ENCODE measurements at places on chromosomes 16 and 17.

GRCh38 chr17:47239967-47240651, 13.5 kb upstream of the ITGB3 start:
- peak; percentile 68 for DNase-seq

DNA sequence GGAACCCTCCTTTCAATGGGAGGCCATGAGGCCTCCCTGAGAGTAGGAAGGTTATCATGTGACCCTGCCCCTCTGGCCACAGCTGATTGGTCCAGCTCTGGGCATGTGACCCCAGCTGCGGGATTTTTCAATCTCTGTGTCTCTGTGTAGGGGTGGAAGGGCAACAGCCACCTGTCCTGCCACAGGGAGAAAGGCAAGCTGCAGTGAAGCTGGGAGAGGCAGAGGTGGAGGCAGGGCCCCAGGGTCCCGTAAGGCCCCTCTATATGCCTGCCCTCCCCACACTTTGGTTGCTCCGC, 10.9 kb downstream of the DNAAF8 start:
- DNase-seq, result no peak

- no peak for DNase-seq
Observed at GRCh38 chr16:69270395-69270794, 40.8 kb upstream of the VPS4A start.

- DNase-seq, result no peak
Observed at GRCh38 chr17:2708585-2709182, 2.9 kb downstream of the CLUH start.

DNA sequence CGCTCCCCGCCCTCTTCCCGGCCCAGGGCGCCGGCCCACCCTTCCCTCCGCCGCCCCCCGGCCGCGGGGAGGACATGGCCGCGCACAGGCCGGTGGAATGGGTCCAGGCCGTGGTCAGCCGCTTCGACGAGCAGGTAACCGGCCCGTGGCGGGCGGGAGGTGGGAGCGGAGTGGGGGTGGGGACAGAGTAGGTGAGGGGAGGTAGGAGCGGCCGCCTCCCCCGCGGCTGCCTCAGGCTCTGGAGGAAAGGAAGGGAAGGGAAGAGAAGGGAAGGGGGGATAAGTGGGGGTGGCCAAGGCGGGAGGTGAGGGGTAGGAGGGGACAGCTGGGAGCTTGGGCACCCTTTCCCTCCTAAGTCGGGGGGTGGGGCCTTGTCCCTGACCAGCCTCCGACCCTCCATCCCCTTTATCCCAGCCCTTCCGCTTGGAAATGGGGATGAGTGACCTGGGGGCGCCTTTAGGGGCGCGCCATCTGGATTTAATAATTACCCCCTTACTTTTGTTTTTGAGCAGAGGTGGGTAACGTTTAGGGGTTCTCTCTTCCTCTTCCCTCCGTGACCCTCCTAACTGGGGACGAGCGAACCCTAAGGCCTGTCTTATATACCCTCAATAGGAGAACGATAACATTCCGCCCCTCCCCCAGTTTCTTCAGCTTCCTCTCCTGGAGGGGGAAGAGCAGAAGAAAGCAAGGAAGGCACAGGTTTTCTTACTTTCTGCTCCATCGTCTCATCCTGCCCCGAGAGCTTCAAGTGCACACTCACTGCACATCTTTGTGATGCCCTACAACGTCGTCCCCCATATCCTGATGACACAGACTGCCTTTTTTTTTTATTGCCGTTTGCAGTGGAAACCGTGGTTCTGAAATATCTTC, 694 bp downstream of the NF1 start:
- DNase-seq, result peak; percentile 52

DNA sequence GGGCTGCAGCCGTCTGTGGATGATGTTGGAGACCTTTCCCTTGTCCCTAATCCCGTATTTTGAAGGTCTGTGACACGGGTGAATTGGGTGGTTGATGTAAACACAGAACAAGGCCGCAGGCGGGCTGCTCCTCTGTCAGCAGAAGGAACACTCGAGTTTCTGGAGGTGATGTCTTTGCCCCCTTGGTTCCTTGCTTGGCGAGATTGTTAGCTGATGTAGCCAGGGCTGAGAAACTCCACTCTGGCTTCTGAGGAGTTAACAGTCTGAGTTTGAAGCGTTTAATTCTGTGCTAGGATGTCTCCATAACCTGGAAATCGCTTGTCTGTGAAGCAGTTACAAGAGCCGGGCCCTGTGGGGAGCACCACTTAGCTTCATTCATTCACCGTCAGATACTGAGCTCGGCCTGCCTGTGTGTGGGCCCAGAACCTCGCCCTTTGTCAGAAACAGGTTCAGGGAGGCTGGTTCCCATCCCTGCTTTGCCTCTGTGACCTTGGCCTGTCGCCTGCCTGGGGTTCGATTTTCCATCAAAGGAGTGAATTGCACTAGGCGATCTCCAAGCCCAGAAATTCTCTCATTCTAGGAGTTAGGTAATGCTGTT, 1.3 kb downstream of the MAPK8IP3 start:
- no peak for DNase-seq

- DNase-seq, result no peak
Observed at GRCh38 chr17:74303305-74303704, 22.7 kb upstream of the KIF19 start.

DNA sequence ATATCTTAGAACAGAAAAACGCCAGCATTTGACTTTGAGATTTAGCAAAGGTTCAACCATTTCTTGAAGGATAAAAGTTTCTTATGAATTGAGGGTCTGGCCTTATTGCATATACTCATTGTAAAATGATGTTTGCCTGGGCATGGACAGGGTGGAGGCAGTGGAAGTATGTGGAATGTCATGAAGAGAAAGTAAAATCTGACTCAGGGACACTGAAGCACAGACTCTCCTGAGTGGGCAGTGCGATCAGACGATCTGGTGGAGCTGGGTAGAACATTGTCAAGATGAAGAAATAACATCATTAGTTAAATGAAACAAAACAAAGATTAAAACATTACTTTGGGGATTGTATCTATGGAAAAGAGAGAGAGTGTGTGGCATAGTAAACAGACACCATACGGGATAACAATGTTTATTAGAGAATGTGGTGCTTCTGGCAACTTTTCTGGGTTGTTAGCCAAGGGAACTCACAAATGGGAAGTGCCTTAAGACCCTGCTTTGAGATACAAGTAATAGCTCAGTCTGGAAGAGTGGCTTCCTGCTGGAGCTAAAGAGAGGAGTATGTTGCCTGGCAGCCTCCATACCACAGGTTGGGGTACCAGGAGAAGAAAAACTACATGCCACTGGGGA, 4.4 kb downstream of the MAP3K3 start:
- no peak for DNase-seq

DNA sequence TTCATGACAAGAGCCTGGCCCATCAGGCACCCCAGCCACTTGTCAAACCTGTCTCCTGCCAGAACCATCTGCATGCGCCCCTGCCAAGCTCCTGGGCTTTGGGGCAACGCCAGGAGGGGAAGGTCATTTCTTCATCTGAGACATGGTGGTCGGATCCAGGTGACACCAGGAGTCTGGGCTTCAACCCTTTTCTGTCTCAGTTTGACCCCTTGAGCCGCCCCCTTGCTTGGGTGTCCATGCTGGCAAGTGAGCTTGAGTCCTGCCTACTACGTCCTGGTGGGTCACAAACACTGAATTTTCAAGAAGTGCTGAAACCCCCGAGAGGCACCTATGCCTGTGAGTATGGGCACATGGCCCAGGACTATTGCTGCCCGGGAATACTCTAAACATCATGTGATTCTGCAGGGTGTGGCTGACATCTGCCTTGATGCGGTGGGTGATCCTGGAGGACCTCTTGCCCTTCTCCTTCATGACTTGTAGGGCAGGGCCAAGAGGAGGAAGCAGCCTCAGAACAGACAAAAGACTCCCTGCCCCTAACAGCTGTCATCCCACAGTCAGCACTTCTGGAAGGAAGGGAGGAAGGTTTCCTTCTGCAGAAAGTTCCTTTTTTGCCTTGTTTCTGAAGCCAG, 43.4 kb downstream of the TNFRSF13B start:
- no peak for DNase-seq

Measured in NCI-H1436 (cell line).